A673 (cell line): ENCODE measurements at places on chromosomes 3 and 15. TPM values are rescaled to one million over a fixed set of nuclear protein-coding genes. Genes with fewer than 3 reads are reported as not detected.

DNA sequence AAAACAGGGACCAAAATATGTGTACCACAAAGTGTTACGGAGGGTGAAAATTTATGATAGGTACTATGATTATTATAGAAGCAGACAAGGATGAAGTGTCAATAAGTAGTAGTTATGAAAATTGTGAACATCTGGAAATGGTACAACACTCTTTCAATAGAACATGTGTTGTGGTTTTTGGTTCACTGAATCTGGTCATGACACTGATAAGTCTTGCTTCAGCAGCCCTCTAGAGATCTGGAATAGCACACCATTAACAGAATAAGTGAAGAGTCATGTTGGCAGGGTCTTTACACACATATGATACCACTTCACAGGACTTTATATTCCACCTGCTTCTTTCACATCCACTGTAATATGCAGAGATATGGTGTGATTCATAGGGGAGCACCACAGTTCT lies 985.2 kb upstream of the SEMA6D start:
- DNase-seq, result no peak

DNA sequence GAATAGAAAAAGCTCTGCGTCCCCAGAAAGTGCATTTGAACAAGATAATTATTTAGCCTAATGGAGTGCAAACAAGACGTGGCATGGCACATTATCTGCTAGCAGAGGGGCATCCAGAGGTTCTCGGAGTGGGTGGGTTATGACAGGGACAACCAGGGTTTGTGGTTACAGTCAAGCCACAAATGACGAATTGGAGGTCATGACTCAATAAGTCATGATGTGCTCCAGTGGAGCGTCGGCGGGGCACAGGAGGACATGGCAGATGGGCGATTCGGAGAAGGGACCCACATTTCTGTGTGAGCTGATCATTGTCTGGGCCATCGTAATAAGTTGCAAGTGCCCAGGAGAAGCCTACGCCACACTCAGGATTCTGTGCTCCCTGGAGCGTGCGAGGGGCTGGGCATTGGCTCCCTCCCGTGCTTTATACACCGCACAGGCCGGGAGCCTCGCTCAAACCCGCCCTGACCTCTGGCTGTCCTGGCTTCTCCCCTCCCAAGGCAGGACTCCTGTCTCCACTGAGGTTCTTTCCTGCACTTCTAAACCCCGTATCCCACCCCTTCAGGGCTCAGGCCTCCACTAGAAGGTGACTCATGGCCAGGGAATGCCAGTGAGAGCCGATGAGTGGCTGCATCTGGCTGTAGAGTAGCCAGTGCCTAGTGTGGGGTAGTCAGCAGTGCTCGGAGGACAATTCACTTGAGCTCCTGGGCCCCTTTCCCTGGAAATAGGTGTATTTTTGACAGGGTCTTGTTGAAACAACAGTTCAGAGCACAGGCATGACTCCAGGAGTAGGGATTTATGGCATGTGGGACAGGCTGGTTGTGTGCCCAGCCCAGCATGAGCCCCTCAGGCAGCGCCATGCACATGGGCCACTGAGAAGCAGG lies 67.4 kb downstream of the GRIP2 start:
- DNase-seq, result no peak

GRCh38 chr3:58342676-58343075 lies 10.0 kb downstream of the PXK start:
- no peak for DNase-seq

GRCh38 chr3:98786364-98787006 lies 23.3 kb downstream of the ST3GAL6 start:
- DNase-seq, result no peak

GRCh38 chr3:66662894-66663293 lies 162.1 kb upstream of the LRIG1 start:
- no peak for DNase-seq

DNA sequence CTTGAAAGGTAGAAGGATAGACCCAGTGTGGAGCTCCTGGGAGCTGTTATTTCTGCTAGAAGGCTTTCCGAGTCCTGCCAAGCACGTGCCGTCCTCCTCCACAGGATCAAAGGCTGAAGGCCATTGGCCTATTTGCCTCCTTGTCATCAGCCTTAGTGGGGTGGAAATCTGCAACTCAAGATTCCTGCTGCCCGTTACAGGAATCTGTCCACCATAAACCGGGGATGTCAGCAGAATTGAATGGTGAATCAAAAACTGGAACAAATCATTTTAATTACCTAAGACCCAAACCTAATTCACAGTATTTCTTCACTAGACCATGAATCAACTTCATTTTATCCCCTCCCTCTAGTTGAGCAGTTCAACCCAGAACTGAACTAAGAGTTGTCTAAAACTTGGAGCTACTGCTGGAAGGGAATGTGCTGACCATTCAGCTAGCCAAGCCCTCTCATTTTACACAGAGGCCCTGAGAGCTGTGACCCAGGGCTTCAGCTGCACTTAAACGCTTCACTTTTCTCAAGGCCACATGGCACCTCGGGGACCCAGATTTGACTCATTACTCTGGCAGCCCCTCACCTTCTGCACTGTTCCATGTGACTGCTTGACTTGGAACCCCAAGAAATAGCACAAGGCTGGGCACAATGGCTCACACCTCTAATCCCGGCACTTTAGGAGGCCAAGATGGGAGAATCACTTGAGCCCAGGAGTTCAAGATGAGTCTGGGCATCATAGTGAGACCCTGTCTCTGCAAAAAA lies 36.8 kb upstream of the KIF23 start:
- DNase-seq, result no peak

Gene GPR149
- total RNA-seq, result not detected in 2 replicates

Gene C3orf22
- not detected in 2 replicates for total RNA-seq
